Uterus (tissue), 4 donors: ENCODE measurements at places on chromosomes 1 and 21.

- H3K36me3 ChIP-seq, result no peaks in the 10 kb centered on the region
- H3K27me3 ChIP-seq, result no peaks in the 10 kb centered on the region
- H3K27ac ChIP-seq, result no peak overlapping the region
- no peaks in the 10 kb centered on the region for H3K4me1 ChIP-seq
- no peak for DNase-seq
These were observed 150.8 kb downstream of the TGFB2 start for GRCh38 chr1:218495931-218496330.

GRCh38 chr1:215007880-215008279 is 74.7 kb upstream of the KCNK2 start:
- H3K4me1 ChIP-seq, result no peaks in the 10 kb centered on the region
- H3K27me3 ChIP-seq, result no peaks in the 10 kb centered on the region
- no peak overlapping the region for H3K4me3 ChIP-seq
- no peaks in the 10 kb centered on the region for H3K36me3 ChIP-seq
- H3K27ac ChIP-seq, result no peak overlapping the region
- DNase-seq, result no peak

GRCh38 chr1:180533266-180533987 is 25.3 kb upstream of the OVAAL start:
- no peaks in the 10 kb centered on the region for H3K27me3 ChIP-seq
- peak; percentile 39 for DNase-seq
- H3K4me1 ChIP-seq, result no peaks in the 10 kb centered on the region
- H3K36me3 ChIP-seq, result no peaks in the 10 kb centered on the region
- H3K4me3 ChIP-seq, result no peak overlapping the region
- no peak overlapping the region for H3K27ac ChIP-seq

DNA sequence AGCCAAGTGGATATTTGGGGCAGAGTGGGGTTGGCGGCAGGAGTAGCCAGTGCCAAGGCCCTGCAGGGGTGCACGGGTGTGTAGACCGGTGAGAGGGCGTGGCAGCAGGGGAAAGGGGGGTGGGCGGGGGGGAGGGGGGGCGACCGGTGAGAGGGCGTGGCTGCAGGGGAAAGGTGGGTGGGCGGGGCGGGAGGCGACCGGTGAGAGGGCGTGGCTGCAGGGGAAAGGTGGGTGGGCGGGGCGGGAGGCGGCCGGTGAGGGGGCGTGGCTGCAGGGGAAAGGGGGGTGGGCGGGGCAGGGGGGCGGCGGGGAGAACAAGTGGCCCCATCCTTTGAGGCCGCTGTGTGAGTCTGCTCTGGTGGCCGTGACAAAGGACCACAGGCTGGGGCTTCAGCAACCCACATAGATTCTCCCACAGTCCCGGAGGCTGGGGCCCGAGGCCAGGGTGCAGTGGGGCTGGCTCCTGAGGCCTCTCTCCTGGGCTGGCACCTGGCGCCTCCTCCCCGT is 25.8 kb downstream of the RRP1 start:
- H3K4me1 ChIP-seq, result no peaks in the 10 kb centered on the region
- no peaks in the 10 kb centered on the region for H3K36me3 ChIP-seq
- no peak for DNase-seq

DNA sequence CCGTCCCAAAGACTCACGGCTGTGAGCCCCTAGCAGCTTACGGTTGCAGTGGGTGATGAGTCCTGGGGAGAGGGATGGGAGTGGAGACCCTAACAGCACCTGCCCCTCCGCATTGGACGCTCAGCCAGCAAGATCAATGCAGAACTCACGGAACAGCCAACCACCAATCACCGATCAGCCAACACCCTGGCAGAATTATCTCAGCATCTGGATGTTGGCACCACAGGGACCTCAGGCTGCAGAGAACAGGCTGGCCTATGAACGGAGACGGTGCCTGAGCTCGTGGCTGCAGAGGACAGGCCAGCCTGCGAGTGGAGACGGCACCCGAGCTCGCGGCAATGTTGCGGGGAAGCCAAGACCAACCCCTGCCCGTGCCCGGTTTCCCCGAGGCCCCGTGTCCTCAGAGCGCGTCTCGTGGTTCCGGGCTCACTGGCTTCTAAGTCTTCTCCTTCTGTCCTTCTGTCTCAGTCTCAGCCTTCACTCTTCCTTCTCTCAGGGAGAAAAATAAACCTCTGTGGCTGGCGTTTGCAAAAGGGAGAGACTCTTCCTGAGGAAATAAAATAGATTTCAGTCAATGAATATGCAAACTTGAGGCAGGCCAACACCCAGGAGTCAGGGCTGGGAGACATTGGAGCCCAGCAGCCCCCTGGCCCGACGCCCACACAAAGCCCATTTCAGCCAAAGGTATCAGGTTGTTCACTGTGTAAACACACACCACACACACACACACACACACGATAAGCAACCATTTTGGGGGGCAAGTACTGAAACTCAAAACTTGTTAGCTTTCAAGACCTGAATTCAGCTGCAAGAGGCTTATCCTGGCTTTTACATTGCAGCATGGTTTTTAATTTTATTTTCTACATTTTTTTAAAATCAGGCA is 67.8 kb downstream of the SIK1 start:
- H3K36me3 ChIP-seq, result no peaks in the 10 kb centered on the region
- H3K27ac ChIP-seq, result no peak overlapping the region
- H3K27me3 ChIP-seq, result no peaks in the 10 kb centered on the region

- DNase-seq, result no peak
- no peak overlapping the region for H3K4me3 ChIP-seq
- no peaks in the 10 kb centered on the region for H3K36me3 ChIP-seq
- no peaks in the 10 kb centered on the region for H3K27me3 ChIP-seq
These were observed 179.9 kb downstream of the FASLG start for GRCh38 chr1:172838680-172839313.

GRCh38 chr1:64318428-64318827 is 115.0 kb downstream of the UBE2U start:
- no peak for DNase-seq
- no peaks in the 10 kb centered on the region for H3K36me3 ChIP-seq
- no peak overlapping the region for H3K27ac ChIP-seq
- no peaks in the 10 kb centered on the region for H3K27me3 ChIP-seq

DNA sequence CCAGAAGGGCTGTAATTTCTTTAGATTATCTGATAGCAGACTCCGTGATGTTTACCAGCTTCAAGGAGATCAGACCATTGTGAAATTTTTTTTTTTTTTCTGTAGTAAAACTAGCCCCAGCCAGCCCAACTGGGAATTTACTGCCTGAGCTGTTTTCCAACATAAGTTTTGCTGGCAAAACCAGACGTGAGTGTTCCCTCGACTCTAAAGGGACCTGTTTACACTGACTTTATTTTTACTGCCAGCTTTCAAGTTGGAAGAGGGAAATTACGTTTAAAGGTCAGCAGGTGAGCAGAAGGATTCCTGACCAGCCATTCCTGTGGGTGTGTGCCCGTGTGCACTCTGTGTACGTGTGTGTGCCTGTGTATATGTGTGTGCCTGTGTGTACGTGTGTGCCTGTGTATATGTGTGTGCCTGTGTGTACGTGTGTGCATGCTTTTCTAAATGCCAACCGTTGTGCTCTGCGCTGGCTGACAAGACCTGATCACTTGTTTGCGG is 374 bp downstream of the MAB21L3 start:
- H3K4me1 ChIP-seq, result no peaks in the 10 kb centered on the region
- no peaks in the 10 kb centered on the region for H3K27me3 ChIP-seq
- H3K27ac ChIP-seq, result no peak overlapping the region
- DNase-seq, result no peak
- no peak overlapping the region for H3K4me3 ChIP-seq

- H3K27me3 ChIP-seq, result peaks cover 14% of the 10 kb centered on the region
- H3K4me1 ChIP-seq, result no peaks in the 10 kb centered on the region
- H3K4me3 ChIP-seq, result no peak overlapping the region
- DNase-seq, result no peak
- no peaks in the 10 kb centered on the region for H3K36me3 ChIP-seq
These were observed 3.1 kb upstream of the RIPK4 start for GRCh38 chr21:41769933-41770332.

DNA sequence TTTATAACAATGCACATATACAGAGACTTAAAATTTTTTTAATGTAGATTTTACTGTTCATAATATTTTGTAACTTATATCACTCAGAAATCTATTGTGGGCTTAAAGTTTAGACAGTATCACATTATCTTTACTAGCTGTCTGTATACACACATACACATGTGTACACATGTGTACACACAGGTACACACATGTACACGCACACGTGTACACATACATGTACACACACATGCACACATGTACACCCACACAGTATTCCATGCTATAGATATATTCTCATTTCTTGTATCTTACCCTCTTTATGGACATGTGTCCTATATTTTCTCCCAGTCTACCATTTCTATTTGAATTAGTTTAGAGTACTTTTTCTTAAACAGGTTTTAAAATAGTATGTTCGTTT is 123.3 kb downstream of the USP25 start:
- H3K4me3 ChIP-seq, result no peak overlapping the region
- H3K27me3 ChIP-seq, result no peaks in the 10 kb centered on the region
- H3K27ac ChIP-seq, result no peak overlapping the region
- no peak for DNase-seq
- H3K4me1 ChIP-seq, result no peaks in the 10 kb centered on the region
- no peaks in the 10 kb centered on the region for H3K36me3 ChIP-seq

DNA sequence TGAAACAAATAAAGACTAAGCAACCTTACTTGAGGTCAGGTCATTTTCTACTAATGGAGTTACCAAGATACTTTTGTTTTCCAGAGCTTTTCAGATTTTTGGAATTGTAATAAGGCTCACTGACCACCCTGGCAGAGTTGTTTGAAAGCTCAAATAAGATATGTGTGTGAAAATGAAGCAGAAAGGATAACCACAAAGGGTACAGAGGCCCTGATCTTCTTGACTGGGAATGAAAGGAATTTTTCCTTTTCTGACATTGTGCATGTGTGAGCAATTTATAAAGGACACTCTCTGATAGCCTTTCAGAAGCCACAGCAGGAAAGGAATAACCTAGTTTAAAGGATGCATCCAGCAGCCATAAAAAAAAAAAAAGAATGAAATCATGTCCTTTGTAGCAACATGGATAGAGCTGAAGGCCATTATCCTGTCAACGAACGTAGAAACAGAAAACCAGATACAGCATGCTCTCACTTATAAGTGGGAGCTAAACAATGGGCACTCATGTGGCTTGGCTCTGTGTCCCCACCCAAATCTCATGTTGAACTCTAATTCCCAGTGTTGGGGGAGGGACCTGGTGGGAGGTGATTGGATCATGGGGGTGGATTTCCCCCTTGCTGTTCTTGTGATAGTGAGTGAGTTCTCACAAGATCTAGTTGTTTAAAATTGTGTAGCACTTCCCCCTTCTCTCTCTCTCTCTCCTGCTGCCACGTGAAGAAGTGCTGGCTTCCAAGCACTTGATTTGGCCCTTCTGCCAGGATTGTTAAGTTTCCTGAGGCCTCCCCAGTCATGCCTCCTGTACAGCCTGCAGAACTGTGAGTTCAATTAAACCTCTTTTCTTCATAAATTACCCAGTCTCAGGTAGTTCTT is 3.1 kb upstream of the SRP9 start:
- no peaks in the 10 kb centered on the region for H3K36me3 ChIP-seq
- H3K4me1 ChIP-seq, result peaks cover 4% of the 10 kb centered on the region
- no peak overlapping the region for H3K27ac ChIP-seq
- no peak overlapping the region for H3K4me3 ChIP-seq

- peak overlapping the region; percentile 93 for H3K27ac ChIP-seq
- no peaks in the 10 kb centered on the region for H3K27me3 ChIP-seq
- peaks cover 17% of the 10 kb centered on the region for H3K4me1 ChIP-seq
- H3K36me3 ChIP-seq, result no peaks in the 10 kb centered on the region
- H3K4me3 ChIP-seq, result peak overlapping the region; percentile 69
These were observed 569 bp downstream of the KHDC4 start for GRCh38 chr1:155933591-155934096.

- H3K27me3 ChIP-seq, result no peaks in the 10 kb centered on the region
- no peaks in the 10 kb centered on the region for H3K36me3 ChIP-seq
- no peaks in the 10 kb centered on the region for H3K4me1 ChIP-seq
- H3K4me3 ChIP-seq, result no peak overlapping the region
- no peak overlapping the region for H3K27ac ChIP-seq
These were observed 24.8 kb upstream of the NTPCR start for GRCh38 chr1:232925421-232926220.

DNA sequence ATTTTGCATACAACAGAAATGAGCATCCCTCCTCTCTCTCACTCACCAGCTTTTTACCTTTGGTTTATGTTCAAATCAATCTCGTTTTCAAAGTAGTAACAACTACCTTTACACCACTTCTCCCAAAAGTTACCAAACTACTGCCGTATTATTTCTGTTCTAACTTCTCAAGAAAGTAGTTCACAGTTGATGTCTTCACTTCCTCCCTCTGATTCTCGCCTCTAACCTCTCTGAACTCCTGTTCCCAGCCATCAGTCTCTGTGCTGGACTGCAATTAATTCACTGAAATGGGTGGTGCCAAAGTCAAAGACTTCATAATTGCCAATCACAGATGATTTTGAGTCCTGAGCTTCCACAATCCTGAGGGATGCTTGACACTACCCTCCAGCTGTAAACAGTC is 54.0 kb downstream of the ZNF281 start:
- H3K27ac ChIP-seq, result no peak overlapping the region
- H3K4me3 ChIP-seq, result no peak overlapping the region
- no peaks in the 10 kb centered on the region for H3K27me3 ChIP-seq
- DNase-seq, result no peak
- no peaks in the 10 kb centered on the region for H3K36me3 ChIP-seq
- no peaks in the 10 kb centered on the region for H3K4me1 ChIP-seq

GRCh38 chr1:199353906-199354305 is 673.6 kb upstream of the NR5A2 start:
- H3K4me3 ChIP-seq, result no peak overlapping the region
- no peaks in the 10 kb centered on the region for H3K27me3 ChIP-seq
- no peak overlapping the region for H3K27ac ChIP-seq
- H3K4me1 ChIP-seq, result no peaks in the 10 kb centered on the region

GRCh38 chr21:41924368-41924754 is 29.5 kb downstream of the C2CD2 start:
- H3K27me3 ChIP-seq, result no peaks in the 10 kb centered on the region
- no peak for DNase-seq
- H3K36me3 ChIP-seq, result no peaks in the 10 kb centered on the region
- no peak overlapping the region for H3K4me3 ChIP-seq

DNA sequence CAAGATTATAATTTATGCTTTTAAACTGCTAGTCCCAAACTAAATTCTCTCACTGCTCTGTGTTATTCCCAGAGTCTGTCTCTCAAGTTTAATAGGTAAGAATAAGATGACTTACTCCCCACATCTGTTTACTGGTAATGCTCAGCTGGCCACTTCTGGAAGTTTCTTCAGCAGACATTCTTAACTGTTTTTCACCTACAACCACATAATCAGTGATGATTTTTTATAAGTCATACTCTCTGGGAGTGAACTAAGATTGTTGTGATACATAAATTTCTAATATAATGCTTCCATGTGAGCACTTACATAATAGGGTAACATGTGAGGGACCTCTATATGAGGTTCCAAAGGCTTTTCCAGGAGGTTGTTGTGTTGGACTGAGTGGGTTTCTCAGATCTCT is 8.7 kb downstream of the SLAMF7 start:
- DNase-seq, result no peak
- no peaks in the 10 kb centered on the region for H3K27me3 ChIP-seq
- no peak overlapping the region for H3K4me3 ChIP-seq
- H3K36me3 ChIP-seq, result no peaks in the 10 kb centered on the region
- no peaks in the 10 kb centered on the region for H3K4me1 ChIP-seq
- no peak overlapping the region for H3K27ac ChIP-seq

DNA sequence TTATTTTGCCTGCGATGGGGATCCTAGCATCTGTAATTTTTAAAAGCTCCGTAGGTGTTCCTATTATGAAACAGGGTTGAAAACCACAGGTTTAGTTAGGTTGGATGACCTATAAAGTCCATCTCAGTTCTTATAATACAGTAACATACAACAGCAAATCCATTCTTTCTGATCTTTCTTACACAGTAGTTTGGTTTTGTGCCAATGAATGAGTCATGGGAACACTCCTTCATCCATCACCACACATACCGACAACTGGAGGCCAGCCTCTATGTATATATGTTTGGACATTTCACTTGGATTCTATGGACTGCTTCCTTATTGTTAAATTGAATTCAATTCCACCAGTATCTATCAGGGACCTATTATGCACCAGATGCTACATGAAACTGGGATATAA is 118.4 kb upstream of the L1TD1 start:
- H3K4me3 ChIP-seq, result no peak overlapping the region
- no peak for DNase-seq
- no peak overlapping the region for H3K27ac ChIP-seq
- H3K4me1 ChIP-seq, result no peaks in the 10 kb centered on the region
